Mesothelial cell of epicardium (in vitro differentiated cells): ENCODE measurements at places on chromosomes 12 and 14.

- DNase-seq = no peak
Observed at GRCh38 chr12:60106214-60106613, 510.4 kb downstream of the SLC16A7 start.

DNA sequence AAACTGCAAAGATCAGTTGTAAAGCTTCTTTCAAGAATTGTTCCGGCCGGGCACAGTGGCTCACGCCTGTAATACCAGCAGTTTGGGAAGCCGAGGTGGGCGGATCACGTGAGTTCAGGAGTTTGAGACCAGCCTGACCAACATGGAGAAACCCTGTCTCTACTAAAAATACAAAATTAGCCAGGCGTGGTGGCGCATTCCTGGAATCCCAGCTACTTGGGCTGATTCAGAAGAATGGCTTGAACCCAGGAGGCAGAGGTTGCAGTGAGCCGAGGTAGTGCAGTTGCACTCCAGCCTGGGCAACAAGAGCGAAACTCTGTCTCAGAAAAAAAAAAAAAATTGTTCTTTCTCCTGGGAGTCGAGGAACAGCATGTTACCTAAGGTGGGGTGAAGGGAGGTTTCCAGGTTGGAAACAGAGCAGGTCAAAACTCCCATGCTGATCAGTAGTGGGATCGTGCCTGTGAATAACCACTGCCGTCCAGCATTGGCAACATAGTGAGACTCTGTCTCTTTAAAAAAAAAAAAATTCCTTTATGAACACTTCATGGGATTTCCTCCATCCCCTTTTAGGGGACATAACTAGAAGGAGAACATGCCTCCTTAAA is 13.9 kb downstream of the FBXO34 start:
- no peak for DNase-seq

- no peak for DNase-seq
Observed at GRCh38 chr12:92411687-92412086, 266.0 kb upstream of the BTG1 start.

- no peak for DNase-seq
Observed at GRCh38 chr12:14514154-14514842, 53.4 kb downstream of the PLBD1 start.

DNA sequence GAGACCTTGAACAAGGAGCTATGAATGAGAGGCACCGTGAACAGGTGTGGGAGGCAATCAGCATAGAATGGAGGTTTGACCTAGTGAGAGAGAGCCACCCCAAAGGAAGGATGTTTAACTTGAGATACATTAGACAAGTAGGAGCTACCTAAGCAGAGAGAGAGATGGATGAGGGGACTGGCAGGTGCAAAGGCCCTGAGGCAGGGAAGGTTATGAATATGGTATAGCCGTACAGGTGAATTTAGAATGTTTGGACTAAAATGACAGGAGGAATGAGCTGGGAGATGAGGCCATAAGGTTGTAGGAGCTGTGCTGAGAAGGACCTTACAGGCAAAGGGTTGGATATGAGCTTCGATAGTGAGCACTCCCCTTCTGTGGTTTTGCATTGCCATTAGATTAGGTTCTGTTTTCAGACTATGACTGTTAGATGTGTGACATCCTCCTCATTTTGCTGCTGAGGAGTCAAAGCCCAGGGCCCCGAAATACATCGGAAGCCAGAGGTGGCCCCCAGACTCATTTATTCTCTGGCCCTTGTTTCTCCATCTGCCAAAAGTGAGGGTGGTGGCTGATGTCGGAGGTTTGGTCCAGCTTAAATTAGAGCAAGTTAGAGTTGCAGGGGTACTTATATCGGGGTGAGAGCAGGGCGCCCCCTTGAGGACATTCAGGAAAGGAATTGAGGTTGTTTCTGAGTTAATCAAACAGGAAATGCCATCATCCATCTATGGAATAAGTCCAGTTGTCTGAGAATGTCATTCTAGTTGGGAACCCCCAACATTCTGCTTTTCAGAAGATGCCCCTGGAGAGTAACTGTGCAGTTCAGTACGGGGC is 29.4 kb downstream of the SLC24A4 start:
- DNase-seq = no peak

- no peak for DNase-seq
Observed at GRCh38 chr12:4119157-4119761, 154.3 kb upstream of the CCND2 start.

GRCh38 chr14:95774265-95775160 is 60.6 kb upstream of the TCL1A start:
- no peak for DNase-seq

DNA sequence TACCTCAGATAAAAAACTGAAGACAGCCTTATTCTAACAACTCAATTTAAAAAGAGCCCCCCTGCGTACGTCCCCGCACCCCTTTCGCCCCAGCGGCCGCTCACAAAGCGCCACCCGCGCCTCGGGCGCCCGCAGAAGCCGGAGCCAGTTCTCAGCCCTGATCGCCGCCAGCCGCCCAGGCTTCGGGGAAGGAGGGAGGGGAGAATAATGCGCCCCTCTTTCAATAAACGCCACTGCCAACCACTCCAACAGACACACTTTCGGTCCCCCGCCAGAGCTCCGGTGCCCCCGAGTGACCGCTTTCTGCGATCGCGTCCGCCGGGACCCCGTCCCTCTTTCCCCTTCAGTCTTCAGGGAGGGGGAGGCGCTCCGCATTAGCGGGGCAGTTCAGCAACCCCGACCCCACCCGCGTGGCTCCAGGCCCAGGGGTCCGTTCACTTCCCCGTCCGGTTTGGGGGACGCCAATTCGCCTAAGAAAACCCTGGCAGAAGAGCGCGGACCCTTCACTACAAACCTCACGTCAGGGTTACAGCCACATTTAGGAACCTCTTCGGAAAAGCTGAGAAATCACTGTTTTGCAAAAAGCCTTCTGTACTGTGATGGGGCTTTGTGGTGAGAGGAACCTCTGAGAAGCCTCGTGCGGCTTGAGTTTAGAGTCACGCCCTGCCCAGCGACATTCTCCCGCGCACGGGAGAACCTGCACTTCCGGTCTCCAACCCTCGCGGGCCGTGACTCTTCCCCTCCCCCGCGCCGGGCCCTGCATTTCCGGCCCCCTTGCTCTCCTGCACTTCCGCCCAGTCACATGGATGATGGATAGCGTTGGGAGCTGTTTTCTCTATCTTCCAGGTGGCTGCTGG is 18.7 kb downstream of the FOXG1 start:
- DNase-seq = no peak

GRCh38 chr14:24058260-24058950 is 6.6 kb downstream of the CARMIL3 start:
- DNase-seq = no peak

GRCh38 chr12:132955094-132956010 is 754 bp downstream of the ZNF605 start:
- no peak for DNase-seq

- DNase-seq = no peak
Observed at GRCh38 chr12:109652233-109652976, 61.2 kb upstream of the FAM222A start.

DNA sequence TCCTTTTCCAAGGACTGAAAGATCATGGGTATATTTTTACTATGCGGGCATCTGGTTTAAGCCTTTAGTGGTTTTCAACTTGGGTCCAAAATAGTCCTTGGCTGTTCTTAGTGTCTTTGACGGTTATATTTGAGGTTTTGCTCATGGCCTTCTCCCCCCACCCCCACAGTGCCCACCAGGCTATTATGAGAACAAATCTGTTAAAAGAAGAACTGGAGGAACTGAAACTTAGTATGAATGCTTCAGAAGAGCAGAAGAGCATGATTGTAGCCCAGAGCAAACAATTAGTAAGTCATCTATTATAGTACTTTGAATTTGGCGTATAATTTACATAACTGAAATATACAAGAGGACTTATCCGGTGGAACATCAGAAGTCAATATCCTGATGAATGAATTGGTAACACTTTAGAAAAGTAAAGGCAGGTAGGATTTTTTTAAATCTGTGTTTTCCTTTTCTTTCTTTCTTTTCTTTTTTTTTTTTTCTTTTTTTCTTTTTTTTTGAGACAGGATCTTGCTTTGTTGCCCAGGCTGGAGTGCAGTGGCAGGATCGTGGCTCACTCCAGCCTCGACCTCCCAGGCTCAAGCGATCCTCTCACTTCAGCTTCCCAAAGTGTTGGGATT is 71.8 kb upstream of the BCAT1 start:
- no peak for DNase-seq

DNA sequence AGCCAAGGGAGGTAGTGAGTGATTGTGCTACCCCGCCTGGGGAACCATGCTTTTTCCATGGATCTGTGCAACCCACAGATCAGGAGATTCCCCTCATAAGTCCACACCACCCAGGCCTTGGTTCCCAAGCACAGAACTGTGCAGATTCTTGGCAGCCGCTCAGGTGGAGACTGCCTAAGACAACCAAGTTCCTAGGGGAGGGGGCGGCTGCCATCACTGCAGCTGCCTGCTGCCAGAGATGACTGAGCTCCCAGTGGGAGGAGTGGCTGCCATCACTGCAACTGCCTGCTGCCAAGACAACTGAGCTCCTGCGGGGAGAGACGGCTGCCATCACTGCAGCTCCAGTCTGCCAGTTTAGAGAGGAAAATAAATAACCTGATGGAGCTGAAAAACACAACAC is 138.3 kb upstream of the GARIN2 start:
- no peak for DNase-seq

DNA sequence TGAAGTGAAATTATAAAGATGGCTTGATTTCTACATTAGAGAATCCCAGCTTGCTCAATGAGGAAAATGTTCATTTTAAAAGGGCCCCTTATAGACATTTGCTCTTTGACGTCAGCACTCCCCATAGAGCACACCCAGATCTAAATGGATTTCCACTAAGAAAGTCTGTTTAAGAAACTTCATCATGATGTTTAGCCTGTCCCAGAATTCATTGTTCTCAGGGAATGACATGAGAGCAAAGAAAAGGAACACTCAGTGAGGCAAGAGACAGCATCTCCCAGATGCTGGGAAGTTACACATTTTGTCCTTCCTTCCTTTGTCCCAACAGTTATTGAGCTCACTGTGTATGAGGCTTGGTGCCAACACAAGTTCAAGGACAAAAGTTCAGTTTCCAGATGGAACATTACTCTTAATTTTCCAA is 4.9 kb downstream of the PHLDA1 start:
- no peak for DNase-seq

DNA sequence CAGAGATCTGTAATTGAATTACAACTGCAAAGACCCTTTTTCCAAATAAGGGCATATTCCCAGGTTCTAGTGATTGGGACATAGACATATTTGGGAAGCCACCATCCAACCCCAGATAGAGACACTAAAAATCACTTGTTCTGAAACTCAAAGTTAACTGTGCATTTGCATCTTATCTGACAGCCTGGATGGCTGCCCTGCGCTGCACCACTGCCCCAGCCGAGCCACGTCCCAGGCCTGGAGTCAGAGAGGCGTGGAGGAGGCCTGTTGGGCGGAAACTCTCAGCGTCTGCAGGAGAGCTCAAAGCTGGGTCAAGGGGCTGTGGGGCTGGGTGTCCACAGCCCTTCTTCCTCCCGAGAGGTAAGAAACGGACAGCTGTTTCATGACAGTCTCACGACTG is 124.4 kb downstream of the RIMBP2 start:
- DNase-seq = no peak
